ENCODE measurements at places on chromosomes 6 and 20. TPM values are rescaled to one million over a fixed set of nuclear protein-coding genes. Genes with fewer than 3 reads are reported as not detected.

DNA sequence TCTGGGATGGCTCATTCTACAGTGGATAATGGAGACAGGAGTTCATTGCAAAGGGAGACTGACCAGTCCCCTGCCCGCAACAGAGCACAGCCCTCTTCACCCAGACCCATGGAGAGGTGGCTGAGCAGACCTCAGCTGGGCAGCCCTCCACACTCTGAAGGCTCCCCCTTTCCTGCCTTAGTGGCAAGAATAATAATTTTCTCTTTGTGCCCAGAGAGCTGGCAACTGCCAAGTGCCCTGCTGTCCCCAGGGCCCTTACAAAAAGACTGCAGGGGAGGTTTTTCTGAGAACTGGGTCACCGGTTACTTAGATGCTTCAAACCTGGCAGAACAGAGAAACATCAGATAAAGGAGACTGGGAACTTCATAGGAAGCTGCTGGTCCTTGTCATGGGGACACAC, 35.4 kb upstream of the ZNFX1 start:
- no peak overlapping the region for H3K4me3 ChIP-seq
- H3K36me3 ChIP-seq = no peaks in the 10 kb centered on the region
- no peaks in the 10 kb centered on the region for H3K4me1 ChIP-seq
- no peak for DNase-seq
- H3K27ac ChIP-seq = no peak overlapping the region
- H3K27me3 ChIP-seq = no peaks in the 10 kb centered on the region

DNA sequence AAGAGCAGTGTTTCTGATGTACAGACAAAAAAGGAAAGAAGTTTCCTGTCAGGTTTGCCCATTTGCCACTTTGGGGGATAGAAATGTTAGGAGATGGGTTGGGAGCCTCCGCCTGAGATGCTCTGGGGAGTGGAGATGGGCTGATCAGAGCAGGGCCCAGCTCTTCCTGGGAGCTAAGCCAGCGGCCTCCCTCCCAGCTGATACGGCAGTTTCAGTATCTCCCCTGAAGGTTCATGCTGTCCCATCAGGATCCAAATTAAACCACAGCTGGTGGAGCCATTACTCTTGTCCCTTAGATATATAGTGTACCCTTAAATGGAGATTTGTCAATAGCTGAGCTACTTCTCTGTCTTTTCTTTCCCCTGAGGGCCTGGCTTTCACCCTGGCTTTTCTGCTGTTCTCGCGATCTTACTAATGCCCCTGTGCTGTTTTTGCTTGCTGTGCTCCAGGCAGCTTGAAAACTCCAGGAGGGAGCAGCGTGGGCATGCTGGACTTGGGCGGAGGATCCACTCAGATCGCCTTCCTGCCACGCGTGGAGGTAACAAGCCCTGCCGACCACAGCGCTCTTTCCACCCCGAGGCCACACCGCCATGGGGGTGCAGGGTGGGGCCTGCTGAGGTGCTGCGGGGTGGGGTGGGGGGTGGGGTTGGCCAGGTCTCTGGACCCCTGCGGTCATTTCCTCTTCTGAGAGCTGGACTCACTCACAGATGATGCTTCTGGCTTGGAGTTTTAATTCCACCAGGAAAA, 20.9 kb downstream of the ENTPD6 start:
- no peak overlapping the region for H3K27ac ChIP-seq
- H3K4me1 ChIP-seq = peaks cover 24% of the 10 kb centered on the region
- H3K36me3 ChIP-seq = peaks cover 28% of the 10 kb centered on the region
- DNase-seq = no peak
- H3K4me3 ChIP-seq = no peak overlapping the region

DNA sequence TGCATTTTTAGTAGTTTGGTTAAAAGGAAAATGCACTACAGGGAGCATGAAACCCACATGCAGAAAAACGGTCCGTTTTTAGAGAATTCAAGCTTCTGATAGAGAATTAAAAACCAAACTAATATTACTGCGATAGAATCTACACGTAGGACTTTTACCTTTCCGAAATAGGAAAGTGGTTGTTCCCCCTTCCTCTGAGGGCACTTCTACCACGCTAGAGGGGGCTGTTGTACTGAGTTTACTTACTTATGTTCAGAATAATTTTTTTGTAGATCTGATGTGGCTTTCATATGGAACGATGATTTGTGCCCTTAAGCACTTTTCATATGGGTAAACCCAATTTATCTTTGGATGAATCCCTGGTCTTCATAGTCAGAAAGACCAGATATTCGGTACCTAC, 264.3 kb upstream of the PLN start:
- no peaks in the 10 kb centered on the region for H3K36me3 ChIP-seq
- peak; percentile 73 for DNase-seq
- H3K4me3 ChIP-seq = no peak overlapping the region
- H3K4me1 ChIP-seq = peaks cover 29% of the 10 kb centered on the region

DNA sequence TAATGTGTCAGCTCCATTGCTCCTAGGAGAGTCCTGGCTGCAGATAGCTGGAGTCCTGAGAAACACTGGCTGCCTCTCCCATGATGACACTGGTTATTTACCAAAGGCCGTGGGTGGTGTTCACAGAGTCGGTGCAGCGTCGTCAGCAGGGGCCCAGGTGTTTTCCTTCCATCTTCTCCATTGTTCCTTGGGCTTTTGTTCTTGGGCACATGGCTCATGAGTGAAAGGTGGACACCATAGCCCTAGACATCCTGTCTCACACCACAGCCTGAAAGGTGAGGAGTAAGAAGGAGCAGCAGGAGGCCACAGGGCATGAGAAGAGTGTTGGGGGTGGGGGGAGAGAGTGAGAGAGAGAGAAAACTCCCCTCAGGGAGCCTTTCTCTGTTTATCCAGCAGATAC, 9.1 kb downstream of the CST5 start:
- H3K36me3 ChIP-seq = no peaks in the 10 kb centered on the region
- H3K27me3 ChIP-seq = peaks cover 4% of the 10 kb centered on the region
- H3K4me1 ChIP-seq = no peaks in the 10 kb centered on the region

DNA sequence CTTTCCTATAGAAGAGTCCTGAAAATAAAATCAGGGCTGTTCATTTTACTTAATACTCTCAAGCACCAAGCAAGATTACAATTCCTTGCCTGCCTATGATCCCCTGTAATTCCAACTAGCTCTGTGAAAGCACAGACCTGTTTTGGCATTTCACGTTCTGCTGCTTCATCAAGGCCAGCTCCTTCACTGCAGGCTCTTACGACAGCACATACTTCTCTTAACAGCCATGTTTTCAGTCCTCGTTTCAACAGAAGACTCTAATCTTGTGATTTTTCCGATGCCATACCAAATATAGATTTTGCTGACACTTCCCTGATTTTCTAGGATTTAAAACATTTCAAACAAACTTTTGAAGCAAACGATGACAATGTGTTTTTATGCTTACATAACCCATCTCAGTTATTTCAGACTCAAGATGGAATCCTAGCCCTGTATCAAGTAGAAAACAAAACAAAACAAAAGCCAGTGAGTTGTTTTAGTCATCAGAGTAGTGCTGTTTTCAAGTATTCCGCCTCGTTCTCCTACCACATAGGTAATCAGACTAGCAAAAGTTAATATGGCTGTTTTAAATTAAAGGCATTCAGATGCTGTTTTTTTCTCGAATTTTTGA, 616.5 kb upstream of the CITED2 start:
- DNase-seq = no peak
- H3K36me3 ChIP-seq = no peaks in the 10 kb centered on the region
- H3K4me3 ChIP-seq = no peak overlapping the region

- H3K4me3 ChIP-seq = no peak overlapping the region
- no peaks in the 10 kb centered on the region for H3K4me1 ChIP-seq
- peaks cover 9% of the 10 kb centered on the region for H3K36me3 ChIP-seq
- no peaks in the 10 kb centered on the region for H3K27me3 ChIP-seq
- H3K27ac ChIP-seq = no peak overlapping the region
- no peak for DNase-seq
Observed at GRCh38 chr20:33846291-33846935, 35.3 kb downstream of the CHMP4B start.

DNA sequence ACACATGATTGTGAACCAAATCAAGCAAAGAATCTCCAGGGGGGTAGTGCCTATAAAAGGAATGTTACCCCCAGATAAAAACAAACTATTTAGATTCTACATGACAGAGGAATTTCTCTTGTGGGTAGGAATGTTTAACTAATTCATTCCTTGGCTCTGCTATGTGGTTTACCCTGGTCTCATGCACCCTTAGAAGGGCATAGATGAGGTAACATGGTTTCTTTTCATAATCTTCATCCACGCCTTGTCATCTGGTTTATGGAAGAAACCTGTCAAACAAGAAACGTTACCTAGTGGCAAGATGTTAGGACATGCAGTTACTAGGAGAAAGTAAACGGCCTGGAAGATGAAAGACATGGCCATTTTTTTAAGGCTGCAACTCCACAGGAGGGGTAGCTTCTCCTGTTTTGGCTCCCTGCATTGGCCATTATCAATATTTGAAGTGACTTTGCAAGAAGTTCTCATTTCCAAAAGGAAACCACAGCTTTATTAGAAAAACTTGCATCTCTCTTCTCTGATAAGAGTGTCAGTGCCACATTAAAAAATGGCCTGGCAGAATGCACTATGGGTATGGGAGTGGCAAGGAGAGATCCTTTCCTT, 45.5 kb downstream of the STX11 start:
- no peak overlapping the region for H3K4me3 ChIP-seq
- DNase-seq = peak; percentile 17
- H3K27ac ChIP-seq = no peak overlapping the region
- no peaks in the 10 kb centered on the region for H3K27me3 ChIP-seq
- H3K4me1 ChIP-seq = peaks cover 20% of the 10 kb centered on the region

DNA sequence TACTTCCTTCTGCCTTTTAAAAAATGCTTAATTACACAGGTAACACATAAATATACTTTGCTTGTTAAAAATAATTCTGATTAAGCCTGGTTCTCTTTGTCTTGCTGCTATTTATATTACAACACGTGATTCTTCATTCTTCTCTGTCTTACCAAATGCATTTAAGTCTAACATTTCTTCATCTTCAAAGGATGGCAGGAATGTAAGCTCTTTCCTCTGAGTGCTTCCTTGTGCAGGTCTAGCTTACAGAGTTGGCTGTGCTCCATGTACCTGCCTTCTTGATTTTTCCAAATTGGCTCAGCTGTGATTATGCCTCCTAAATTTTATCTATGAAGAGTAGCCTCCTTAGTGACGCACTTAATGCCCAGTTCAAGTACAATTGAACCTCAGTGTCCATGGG, 44.4 kb downstream of the RNF144B start:
- no peaks in the 10 kb centered on the region for H3K27me3 ChIP-seq
- no peak for DNase-seq
- H3K4me1 ChIP-seq = no peaks in the 10 kb centered on the region
- no peak overlapping the region for H3K4me3 ChIP-seq
- no peaks in the 10 kb centered on the region for H3K36me3 ChIP-seq

DNA sequence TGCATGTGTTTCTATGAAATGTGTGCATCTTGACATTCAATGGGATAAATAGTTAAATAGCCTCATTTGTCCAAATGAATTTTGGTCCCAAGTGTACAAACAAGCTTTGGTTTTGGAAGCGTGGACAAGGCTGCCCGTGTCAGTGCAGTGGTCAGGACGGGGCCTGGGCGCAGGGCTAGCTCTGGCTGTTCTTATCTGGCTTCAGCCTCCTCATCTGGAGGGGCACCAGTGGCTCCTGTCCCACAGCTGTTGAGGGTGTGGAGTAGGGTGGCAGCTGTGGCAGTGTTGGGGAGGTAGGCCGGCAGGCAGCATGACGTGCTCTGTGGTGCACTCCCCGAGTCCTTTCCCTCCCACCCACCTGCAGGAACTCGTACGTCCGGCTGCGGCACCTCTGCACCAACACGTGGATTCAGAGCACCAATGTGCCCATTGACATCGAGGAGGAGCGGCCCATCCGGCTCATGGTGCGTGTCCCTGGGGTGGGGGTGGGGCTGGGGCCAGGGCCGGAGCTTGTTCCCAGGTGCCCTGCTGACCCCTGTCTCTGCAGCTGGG, 43.5 kb downstream of the ITPR3 start:
- H3K4me1 ChIP-seq = no peaks in the 10 kb centered on the region
- no peak overlapping the region for H3K27ac ChIP-seq
- H3K4me3 ChIP-seq = no peak overlapping the region
- no peaks in the 10 kb centered on the region for H3K27me3 ChIP-seq
- DNase-seq = no peak
- no peaks in the 10 kb centered on the region for H3K36me3 ChIP-seq

Gene SMIM13
- total RNA-seq = 16.3 TPM

Gene PGC
- total RNA-seq = not detected

Gene TMC2
- total RNA-seq = 0.15 TPM

Gene HLA-DOA
- total RNA-seq = not detected

Gene POM121L2
- not detected for total RNA-seq

All from SJCRH30 (cell line).